H1 (cell line): ENCODE measurements at places on chromosomes 16 and 17. TPM values are rescaled to one million over a fixed set of nuclear protein-coding genes. Genes with fewer than 3 reads are reported as not detected.

The CCL4L2 gene
- total RNA-seq: not detected in 2 replicates

The NPB gene
- 0.80 and 1.5 TPM in 2 replicates for total RNA-seq

The ARHGAP44 gene
- total RNA-seq: 22.2 TPM in 2 replicates

The KRTAP4-5 gene
- total RNA-seq: not detected in 2 replicates

The NPIPA5 gene
- 0.61 and 1.0 TPM in 2 replicates for total RNA-seq

The KRTAP4-1 gene
- total RNA-seq: not detected in 2 replicates

The REXO5 gene
- 6.0 and 8.9 TPM in 2 replicates for total RNA-seq

The PYY gene
- 0.42 and 0.93 TPM in 2 replicates for total RNA-seq

The EFCAB3 gene
- total RNA-seq: not detected in 2 replicates

The KCTD13 gene
- 10.8 and 12.3 TPM in 2 replicates for total RNA-seq

The EMP2 gene
- 21.8 and 22.6 TPM in 2 replicates for total RNA-seq

The MFAP4 gene
- total RNA-seq: 3.6 and 3.8 TPM in 2 replicates

The HBQ1 gene
- total RNA-seq: 1.4 and 2.9 TPM in 2 replicates

The POLR3K gene
- total RNA-seq: 45.4 and 49.6 TPM in 2 replicates

The VASN gene
- 9.6 and 10.1 TPM in 2 replicates for total RNA-seq

The LRRC37A gene
- total RNA-seq: 1.8 and 2.9 TPM in 2 replicates

The KRTAP4-3 gene
- not detected in 2 replicates for total RNA-seq

The TELO2 gene
- 64.8 and 66.4 TPM in 2 replicates for total RNA-seq

The MYH8 gene
- not detected in 2 replicates for total RNA-seq
